GDM1 (cell line): ENCODE measurements at places on chromosomes 13 and 19.

GRCh38 chr13:25292301-25292700 lies 5.0 kb upstream of the MTMR6 start:
- peak; percentile 63 for DNase-seq

DNA sequence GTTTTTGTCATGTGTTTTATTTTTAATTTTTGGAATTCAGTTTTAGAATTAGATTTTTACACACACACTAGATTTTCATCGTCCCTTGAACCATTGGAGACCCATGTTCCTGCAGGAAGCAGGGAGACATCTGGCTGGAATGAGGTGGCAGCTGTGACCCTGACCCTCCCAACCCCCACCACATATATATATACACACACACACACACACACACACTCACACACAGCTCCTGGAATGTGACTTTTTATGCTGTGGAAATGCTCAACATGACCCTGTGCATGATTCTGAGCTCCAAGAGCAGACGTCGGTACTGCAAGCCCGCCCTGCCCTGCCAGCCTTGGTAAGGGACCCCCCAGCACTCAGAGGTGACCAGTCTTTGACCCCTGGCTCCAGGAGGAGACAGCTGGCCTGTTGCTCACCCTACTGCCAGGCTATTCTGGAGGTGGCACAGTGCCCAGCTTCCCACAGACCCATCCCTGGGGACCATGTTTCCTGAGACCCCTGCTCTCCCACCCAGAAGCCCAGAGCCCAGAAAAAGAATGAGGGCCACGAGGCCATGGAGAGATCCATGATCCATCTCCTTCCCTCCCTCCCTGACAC lies 103.2 kb upstream of the VSTM2B start:
- DNase-seq, result no peak

- no peak for DNase-seq
Observed at GRCh38 chr13:101398920-101399319, 17.4 kb downstream of the NALCN start.

- peak; percentile 53 for DNase-seq
Observed at GRCh38 chr13:27960362-27961226, 8.5 kb downstream of the CDX2 start.

DNA sequence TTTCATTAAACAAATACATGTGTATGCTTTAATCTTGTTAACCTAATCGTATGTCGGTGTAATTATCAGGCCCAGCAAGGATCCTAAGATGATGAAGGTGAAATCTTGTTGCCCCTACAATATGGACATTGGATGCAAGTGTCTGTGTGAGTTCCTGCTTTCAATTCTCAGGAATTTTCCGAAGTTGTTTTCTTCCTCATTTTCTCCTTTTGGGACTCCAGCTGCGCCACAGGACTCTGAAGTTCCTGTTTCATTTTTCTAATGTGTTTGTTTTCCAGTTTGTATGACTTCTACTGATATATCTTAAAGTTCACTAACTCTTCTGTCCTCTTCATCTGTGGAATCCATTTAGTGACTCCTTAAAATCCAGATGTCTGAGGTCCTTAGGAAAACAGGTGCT lies 11.9 kb upstream of the OR7D2 start:
- DNase-seq, result no peak

DNA sequence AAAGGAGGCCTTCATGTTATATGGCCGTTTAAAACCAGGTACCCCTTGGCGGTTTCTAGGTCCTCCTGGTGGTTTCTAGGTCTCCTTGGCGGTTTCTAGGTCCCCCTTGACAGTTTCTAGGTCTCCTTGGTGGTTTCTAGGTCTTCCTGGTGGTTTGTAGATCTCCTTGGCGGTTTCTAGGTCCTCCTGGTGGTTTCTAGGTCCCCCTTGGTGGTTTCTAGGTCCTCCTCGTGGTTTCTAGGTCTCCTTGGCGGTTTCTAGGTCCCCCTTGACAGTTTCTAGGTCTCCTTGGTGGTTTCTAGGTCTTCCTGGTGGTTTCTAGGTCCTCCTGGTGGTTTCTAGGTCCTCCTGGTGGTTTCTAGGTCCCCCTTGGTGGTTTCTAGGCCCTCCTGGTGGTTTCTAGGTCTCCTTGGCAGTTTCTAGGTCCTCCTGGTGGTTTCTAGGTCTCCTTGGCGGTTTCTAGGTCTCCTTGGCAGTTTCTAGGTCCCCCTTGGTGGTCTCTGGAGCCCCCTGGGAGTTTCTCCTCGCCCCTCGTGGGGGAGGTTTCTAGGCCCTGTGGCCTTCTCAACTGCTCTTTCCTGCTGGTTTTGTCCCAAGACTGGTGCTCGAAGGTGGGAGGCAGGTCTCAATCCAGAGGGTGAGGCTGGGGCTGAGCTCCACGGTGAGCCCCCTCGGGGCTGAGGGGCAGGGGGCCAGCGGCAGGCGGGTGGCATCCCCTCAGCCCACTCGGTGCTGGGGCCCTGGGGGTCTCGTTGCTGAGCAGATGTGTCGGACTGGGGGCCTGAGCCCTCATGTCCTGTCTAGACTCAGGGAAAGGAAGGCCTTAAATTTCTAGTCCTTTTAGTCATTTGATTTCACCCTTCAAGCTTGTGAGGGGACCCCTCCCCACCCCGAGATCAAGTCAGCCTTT lies 8.0 kb downstream of the HCN2 start:
- no peak for DNase-seq

GRCh38 chr19:17112700-17113099 lies 37.1 kb downstream of the MYO9B start:
- DNase-seq, result no peak

GRCh38 chr13:23963947-23964346 lies 66.6 kb upstream of the C1QTNF9B start:
- no peak for DNase-seq

- no peak for DNase-seq
Observed at GRCh38 chr13:97883396-97883795, 70.1 kb upstream of the IPO5 start.
